ENCODE measurements at places on chromosomes 1 and 21.
A peak's percentile ranks its signal among the peaks of the same experiment; 100 is the strongest.

DNA sequence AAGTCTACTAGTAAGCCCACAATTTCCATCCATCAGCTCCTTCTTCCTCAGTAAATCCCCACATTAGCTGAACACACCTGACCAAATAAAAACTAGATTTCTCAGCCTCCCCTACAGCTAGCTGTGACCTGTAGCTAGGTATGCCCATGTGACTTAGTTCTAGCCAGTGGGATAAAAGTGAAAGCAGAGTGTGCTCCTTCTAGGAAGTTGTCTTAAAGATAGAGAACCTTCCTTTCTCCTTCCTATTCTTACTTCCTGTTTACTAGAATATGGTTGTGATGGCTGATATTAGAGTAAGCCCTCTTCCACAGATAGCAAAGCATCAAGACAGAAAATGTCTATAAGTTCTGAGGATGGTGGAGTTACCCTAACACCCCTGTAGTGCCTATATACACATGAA, 67.0 kb downstream of the PIK3R3 start:
- DNase-seq: no peak

- no peak for DNase-seq
These were observed at the start of gene RNF207 for GRCh38 chr1:6205849-6206519. Gene RNF207, plus strand, starts transcription at chr1:6206119. Its CDS starts 417 bp downstream, at chr1:6206536.

- no peak for DNase-seq
These were observed 58.6 kb downstream of the NPHP4 start for GRCh38 chr1:5933676-5934057.

DNA sequence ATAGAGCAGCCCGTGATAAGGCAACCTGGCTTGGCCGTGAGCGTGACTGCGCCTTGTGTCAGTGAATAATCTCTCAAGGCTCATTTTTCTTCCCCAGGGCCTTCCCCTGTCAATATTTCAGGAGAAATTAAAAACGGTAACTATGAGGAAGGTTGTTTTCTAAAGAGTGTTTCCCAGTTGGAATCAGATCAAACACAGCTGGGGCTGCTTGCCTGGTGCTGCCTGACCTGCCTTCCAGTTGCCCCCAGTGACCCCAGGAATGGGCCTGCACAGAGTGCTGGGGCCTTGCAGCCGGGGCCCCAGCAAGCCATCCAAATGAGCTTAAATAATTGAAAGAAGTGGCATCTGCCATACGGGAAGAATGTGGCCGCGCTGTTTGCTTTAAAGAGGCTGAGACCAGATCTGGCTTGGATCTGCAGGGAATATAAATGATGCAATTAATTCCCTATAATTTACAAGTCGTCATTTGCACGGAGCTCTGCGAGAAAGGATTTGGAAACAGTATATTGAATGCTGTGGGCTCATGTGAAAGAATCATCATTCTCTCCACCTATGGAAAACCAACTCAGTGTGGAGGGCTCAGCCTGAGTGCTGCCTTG, 203.9 kb downstream of the C1orf94 start:
- no peak for DNase-seq

DNA sequence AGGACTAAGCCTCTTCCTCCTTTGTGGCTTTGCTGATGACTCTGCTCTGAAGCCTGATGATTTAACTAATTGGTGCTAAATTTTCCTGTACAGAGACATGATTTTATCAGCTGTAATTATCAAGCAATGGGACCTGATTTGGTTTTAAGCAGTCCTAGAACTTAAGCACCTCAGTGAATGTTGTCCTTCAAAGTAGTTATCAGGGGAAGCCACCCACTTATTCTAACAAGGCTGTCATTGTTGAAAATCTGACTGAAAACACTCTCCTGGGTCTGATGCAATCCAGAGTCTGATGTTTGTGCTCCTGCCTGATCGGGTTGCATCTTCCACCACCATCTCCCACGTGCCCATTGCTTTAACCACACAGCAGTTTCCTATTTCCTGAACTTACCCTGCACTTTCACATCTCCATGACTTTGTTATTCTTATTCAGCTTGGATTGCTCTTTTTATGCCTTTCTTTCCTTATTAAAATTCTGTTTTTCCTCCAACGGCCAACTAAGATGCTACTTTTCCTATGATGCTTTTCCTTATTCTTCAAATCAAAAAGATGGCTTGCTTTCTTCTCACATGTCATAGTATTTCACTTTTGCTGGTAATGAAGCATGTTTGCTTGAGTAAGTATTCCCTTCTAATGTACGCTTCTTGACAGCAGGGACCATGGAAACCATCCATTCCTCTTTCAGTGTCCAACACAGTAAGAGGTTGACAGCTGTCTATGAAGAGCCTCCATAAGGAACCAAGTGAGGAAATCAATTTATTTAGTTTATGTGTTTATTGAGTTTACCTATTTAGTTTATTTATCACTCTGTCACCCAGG, 55.0 kb downstream of the S1PR1 start:
- DNase-seq: no peak

DNA sequence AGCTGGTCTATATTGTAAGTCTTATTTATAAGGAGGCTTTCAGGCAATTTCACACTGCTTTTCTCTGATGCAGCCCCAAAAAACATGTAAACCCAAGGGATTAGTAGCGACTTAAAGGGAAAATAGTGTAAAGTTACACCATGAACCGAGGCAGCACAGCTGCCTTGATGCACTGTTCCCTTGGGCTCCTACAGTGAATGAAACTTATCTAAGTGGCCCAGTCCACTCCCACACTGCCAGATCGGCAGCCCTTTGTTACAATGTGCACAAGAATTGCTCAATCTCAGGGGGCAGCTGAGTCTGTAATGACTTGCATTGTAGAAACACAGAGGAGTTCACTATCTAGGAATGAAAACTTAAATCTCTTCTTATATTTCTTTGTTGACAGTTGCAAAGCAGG, 120.8 kb upstream of the ADGRL2 start:
- no peak for DNase-seq

GRCh38 chr1:226121049-226121586, 58.6 kb downstream of the H3-3A start:
- no peak for DNase-seq

- peak; percentile 94 for DNase-seq
These were observed 12.9 kb downstream of the PI4KB start for GRCh38 chr1:151314137-151314875.

DNA sequence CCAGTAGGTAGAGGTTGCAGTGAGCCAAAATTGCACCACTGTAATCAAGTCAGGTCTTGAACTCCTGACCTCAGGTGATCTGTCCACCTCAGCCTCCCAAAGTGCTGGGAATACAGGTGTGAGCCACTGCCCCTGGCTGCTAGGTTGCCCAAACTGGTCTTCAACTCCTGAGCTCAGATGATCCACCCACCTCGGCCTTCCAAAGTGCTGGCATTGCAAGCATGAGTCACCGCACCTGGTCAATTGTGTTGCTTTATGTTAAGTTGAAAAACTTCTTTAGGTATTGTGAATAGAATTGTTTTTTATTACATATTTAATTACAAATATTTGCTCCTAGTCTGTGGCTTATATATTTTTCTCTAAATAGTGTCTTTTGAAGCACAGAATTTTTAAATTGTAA, 80.5 kb downstream of the PRKAB2 start:
- no peak for DNase-seq

DNA sequence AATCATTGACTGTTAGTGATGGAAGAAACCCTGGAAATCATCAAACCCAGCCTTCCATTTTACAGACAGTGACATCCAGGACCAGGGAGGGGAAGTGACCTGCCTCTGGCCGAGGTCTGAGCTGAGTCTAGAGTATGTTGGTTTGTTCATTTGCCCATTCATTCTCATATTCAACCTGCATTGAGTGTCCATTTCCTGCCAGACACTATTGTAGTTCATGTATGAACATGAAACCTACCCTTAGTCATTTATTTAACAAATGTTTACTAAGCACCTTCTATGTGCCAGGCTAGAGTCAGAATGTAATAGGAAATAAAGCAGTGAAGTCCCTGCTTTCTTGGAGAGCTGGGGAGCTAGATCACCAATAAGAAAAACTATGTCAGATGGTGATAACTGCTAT, 51.3 kb downstream of the KCND3 start:
- no peak for DNase-seq

GRCh38 chr1:62012836-62013235, 181.8 kb upstream of the L1TD1 start:
- no peak for DNase-seq

DNA sequence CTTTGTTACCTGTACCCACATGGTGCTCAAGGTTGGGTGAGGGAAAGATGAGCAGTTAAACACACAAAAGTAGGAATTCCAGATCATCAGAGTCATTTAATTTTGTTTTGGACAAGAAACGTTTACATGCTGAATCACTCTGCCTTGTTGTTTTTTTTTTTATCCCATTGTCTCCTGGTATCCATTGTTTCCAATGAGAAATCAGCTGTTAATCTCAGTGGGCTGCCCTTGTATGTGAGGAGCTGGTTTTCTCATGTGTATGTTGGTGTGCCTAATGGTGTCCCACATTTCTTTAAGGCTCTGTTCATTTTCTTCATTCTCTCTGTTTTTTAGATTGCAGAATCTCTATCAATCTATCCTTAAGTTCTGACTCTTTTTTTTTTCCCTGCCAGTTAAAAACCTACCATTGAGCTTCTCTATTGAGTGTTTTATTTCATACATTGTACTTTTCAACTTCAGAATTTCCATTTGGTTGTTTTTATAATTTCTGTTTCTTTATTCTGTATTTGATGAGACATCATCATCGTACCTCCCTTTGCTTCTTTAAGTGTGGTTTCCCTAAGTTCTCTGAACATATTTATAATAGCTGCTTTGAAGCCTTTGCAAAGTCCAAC, 8.8 kb upstream of the OBSCN start:
- DNase-seq: no peak

GRCh38 chr1:198519639-198520501, 20.6 kb downstream of the ATP6V1G3 start:
- no peak for DNase-seq

- no peak for DNase-seq
These were observed 22.8 kb upstream of the ABCA4 start for GRCh38 chr1:94143809-94144176.

DNA sequence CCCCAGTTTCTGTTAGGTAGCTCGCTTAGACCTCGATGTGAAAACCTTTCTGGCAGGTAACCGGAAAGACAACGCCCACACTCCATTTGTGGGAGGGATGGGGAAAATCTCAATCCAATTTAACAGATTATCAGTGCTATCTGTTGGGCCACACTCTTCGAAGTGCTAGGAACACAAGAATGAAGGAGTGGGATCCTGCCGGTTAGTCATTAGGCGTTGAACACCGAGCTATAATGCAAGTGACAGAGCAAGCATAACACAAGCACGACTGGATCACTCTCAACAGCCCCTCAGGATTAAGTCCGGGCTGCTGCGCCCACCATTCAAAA, 531 bp downstream of the SNIP1 start:
- no peak for DNase-seq

GRCh38 chr1:187415065-187415464, 586.3 kb downstream of the PLA2G4A start:
- no peak for DNase-seq

GRCh38 chr1:168279253-168279652, 1.4 kb upstream of the TBX19 start:
- no peak for DNase-seq

GRCh38 chr1:41523949-41524675, 39.6 kb upstream of the EDN2 start:
- DNase-seq: no peak

GRCh38 chr1:62891956-62892562, 108.1 kb downstream of the ATG4C start:
- DNase-seq: no peak

- no peak for DNase-seq
These were observed 165.3 kb upstream of the USP24 start for GRCh38 chr1:55380355-55380970.

- no peak for DNase-seq
These were observed 51.4 kb upstream of the IRF2BP2 start for GRCh38 chr1:234661317-234661928.

GRCh38 chr1:79190074-79190473, 183.5 kb upstream of the ADGRL4 start:
- no peak for DNase-seq

DNA sequence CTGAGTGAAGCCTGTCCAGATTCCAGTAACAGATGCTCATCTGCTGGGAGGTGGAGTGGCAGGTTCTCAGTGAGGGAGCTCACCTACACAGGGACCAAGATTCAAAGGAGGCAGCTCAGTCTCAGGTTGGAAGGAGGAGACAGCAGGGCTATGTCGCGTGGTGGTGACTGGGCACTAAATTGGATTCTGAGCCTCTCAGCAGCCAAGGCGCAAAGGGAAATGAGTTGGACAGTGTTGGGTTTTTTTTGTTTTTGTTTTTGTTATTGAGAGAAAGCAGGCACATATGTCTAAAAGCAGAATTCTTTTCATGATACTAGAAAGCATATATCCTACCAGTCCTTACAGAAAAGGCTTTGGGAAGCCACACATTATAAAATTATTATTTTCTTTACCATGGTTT, 26.2 kb downstream of the UMODL1 start:
- no peak for DNase-seq

GRCh38 chr21:35044770-35045541, 4.1 kb downstream of the RUNX1 start:
- no peak for DNase-seq

- DNase-seq: peak; percentile 54
These were observed 56.9 kb downstream of the MIER1 start for GRCh38 chr1:66981679-66982078.

- DNase-seq: no peak
These were observed 39.7 kb upstream of the CHODL start for GRCh38 chr21:18204931-18205330.

DNA sequence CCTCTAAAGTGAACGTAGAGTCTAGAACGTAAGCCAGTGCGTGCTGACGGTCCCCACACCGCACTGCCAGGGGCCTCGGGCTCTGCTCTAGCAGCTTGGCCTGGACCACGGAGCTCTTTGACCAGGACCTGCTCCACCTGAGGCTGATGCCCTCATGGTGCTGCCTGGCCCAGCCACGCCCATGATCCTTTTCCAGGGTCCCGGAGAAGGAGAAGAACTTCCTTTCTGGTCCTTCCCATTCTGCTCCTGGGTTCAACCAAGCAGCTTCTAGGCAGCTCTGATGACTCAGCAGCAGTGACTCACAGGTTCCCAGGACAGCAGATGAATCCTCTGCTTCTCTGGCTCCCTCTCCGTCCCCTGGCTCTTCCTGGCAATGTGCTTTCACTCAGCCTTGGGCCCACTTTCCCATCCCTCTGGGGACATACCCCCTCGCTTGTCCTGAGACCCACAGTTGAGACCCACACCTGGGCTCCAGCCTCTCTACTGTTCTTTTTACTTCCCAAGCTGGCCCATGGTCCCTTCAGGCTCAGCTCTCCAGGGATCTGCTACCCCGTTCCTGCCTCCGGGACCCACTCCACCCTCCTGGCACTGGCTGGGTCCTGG, 246.3 kb upstream of the RAB4A start:
- no peak for DNase-seq

- DNase-seq: no peak
These were observed 40.4 kb downstream of the ST3GAL3 start for GRCh38 chr1:43747736-43748135.

GRCh38 chr1:32250893-32251716, at the start of gene LCK:
Gene LCK, plus strand, starts transcription at chr1:32251265. Its CDS starts 23,065 bp downstream, at chr1:32274330.
- no peak for DNase-seq
